ENCODE measurements at places on chromosomes 6 and 20.
A peak's percentile ranks its signal among the peaks of the same experiment; 100 is the strongest.

GRCh38 chr6:37130704-37131103 is 39.2 kb upstream of the PIM1 start:
- DNase-seq, result peak; percentile 71

DNA sequence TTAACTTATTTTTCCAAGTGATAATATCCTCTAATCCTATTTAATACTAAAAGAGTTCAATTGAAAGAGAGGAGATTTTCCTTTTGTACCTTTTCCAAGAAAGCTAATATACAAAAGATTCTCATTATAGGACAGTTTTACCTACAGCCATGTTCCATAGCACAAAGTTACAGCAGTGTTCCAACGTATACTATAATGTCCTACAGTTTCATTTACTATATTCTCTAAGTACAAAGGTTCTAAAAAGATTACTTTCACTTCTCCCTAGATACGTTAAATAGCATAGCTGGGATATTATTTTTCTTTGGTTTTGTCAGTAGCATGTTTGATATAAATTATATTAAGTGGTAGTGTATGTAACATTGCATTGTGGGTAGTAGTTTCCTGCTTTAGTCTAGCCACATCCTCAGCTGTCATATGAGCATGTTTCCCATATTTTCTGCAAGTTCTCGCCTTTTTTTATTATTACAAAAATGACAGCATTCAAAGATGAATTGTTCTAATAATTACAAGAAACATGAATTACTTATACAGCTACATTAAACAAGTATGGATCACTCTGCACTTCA is 4.4 kb upstream of the RUNX2 start:
- DNase-seq, result peak; percentile 43

DNA sequence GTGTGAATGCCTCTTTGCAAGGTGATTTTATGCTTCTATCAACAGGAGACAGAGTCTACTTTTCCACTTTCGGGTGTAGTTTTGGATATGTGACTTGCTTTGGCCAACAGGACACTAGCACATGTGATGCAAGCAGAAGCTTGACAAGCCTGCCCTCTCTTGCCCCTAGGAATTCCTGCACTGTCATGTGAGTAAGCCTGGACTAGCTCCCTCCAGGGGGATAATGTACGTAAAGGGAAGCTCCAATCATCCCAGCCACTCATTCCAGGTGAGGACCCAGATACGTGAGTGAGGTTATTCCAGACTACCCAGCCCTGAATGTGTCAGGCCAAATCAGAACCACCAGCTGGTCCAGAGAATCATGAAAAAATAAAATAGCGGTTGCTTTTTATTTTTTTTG is 33.3 kb downstream of the BEND3 start:
- no peak for DNase-seq

GRCh38 chr6:29943053-29943966 is 978 bp downstream of the HLA-A start:
- DNase-seq, result peak; percentile 35

- no peak for DNase-seq
These were observed 17.5 kb downstream of the ACSS1 start for GRCh38 chr20:25040438-25040831.

- DNase-seq, result no peak
These were observed 34.7 kb upstream of the IRF4 start for GRCh38 chr6:356828-357251.

- DNase-seq, result no peak
These were observed 645.8 kb upstream of the GJE1 start for GRCh38 chr6:141486942-141487341.
